Stimulated activated CD8-positive, alpha-beta memory T cell treated with anti-CD3 and anti-CD28 coated beads, Interleukin-4, amount 100 ng/mL, for 1 hour (primary cell): ENCODE measurements at places on chromosomes 4 and X.

DNA sequence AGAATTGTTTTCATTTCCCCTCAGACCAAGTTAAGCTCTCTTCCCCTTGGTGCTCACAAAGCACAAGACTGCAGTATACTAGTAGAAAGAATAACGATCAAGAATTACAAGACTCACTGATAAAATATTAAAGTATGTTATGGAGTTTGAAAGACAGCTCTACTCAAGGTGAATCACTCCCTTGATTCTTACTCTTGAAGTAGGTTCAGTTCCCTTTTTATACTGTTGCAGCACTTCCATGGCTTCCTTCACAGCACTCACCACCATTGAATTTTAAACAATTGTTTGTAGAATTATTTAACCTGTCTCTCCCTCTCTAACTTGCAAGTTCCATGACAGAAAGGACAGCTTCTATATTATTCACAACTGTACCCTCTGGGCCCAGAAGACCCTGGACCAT, 42.2 kb downstream of the CASK start:
- no peak for DNase-seq

DNA sequence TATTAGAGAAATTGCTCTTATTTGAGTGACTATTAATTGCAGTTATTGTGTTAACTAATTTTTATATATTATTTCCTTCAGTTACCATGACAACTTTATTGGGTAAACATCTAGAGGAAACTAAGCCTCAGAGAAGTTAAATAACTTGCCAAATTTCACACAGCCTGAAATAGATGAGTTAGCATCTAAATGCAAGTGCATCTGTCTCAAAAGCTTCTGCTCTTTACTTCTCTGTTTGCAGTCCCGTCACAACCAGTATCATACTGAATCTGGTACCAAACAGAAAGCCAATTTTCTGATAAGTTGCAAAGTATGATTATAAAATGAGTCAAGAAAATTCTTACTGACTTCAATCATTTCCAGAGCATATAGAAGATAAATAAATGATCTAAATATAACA, 1544.9 kb upstream of the PCDH7 start:
- no peak for DNase-seq

DNA sequence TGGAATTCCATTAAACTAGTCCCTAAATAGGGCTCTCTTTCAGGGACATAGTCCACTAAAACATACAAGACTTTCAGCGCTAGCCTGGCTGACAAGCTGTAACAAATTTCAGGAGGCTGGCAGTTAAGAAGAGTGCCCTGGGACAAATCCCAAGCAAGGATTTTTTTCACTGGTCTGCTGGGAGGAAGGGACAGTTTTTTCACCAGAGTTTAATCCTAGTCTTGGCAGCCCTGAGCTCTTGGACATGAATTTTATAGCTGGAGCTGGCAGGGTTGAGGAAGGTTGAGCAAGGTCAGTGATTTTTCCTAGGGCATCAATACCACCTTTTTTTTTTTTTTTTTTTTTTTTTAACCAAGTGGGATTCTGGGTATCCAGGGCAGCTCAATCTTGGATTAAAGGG, 184.4 kb downstream of the SH2D1A start:
- no peak for DNase-seq

- DNase-seq = no peak
Observed at GRCh38 chr4:129358571-129358970, 262.6 kb downstream of the C4orf33 start.

DNA sequence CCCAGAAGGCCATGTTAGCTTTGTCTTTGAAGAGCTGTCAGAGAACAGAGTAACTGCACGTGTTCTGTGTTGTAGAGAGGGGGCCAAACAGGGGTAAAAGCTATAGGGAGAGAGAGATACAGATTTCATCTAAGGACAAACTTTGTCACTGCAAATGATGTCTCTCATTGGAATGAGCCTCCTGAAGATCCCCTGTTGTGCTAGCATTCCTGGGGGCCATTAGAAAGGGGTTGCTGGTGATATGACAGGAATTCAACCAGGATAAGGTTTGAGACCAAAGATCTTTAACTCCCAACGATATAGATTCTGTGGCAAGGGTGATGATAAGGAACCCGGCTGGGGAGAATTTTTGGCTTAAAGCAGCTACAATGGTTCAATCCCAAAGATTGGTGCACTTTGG, 16.8 kb downstream of the MID1 start:
- no peak for DNase-seq

GRCh38 chrX:46666831-46667230, 92.1 kb downstream of the SLC9A7 start:
- no peak for DNase-seq

- no peak for DNase-seq
Observed at GRCh38 chr4:54784161-54784671, 126.5 kb downstream of the KIT start.

DNA sequence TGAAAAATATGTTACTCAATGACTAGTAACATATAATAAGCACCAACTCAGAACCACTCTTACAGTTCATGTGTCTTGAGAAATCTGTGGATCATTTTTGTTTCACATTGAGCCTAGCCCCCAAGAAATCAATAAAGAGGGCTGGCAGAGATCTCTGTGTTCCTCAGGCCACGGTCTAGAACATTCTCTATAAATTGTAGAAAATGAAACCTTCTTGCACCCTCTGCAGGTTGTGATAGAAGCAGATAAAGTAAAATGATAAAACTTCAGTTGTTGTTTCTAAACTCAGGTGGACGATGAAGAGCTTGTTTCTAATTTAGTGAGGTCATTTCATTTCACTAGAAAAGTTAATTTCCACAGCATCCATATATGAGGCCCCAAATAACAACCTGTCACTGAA, 182.7 kb downstream of the KIT start:
- DNase-seq = no peak

- DNase-seq = no peak
Observed at GRCh38 chr4:156672492-156673305, 298.9 kb downstream of the PDGFC start.

DNA sequence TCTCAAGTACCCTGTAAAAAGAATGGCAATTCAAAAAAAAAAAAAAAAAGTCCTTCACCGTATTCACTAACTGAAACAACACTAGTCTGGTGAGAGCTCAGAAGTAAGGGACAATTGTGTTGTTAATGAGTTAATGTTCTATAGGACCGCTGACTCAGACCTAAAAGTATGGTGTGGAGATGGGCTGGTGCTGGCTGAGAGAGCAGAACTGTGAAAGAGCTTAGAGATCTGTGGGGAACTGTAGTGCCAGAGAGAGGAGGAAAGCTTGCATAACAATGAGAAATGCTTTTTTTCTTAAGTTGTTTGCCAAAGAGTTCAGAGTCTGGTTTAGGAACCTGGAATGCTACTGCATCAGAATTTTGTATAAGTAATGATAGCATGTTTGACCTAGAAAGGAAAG, 65.1 kb downstream of the LHFPL1 start:
- no peak for DNase-seq

DNA sequence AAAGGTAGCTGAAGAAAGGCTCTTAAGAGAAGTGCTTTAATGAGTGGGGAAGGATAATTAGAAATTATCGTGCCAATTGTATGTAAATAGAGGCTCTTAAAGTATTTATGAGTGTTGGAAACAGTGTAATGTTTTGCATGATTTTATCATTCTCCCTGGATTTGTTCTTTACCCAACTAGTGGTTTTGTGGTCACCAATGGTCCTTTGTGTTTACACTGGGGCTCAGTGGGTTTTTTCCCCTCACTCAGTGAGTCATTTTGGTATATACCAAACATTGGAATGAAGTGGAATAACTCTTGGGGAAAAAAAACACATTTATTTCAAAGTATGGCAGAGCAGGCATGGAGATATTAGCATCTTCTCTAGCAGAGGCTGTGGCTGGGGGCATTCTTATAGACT, 20.8 kb upstream of the LGI2 start:
- no peak for DNase-seq

DNA sequence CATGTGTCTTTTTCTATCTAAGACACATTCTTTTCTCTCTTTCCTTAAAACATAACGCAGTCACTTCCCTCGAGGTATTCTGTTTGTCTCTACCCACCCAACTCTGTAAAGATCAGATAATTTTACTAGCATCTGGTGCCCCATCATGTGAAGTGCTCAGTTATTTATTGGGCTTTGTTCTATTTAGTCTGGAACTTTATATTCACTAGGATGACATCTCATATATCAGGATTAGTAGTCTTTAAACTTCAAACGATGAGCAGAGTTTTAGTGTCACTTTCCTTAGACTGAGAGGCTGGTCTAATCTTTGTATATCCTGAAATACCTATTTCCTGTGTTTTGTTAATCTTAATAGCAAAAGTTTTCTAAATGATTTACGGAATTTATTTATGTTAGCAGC, 445.5 kb upstream of the NDST3 start:
- DNase-seq = no peak

- no peak for DNase-seq
Observed at GRCh38 chr4:63757929-63758328, 651.3 kb downstream of the TECRL start.

DNA sequence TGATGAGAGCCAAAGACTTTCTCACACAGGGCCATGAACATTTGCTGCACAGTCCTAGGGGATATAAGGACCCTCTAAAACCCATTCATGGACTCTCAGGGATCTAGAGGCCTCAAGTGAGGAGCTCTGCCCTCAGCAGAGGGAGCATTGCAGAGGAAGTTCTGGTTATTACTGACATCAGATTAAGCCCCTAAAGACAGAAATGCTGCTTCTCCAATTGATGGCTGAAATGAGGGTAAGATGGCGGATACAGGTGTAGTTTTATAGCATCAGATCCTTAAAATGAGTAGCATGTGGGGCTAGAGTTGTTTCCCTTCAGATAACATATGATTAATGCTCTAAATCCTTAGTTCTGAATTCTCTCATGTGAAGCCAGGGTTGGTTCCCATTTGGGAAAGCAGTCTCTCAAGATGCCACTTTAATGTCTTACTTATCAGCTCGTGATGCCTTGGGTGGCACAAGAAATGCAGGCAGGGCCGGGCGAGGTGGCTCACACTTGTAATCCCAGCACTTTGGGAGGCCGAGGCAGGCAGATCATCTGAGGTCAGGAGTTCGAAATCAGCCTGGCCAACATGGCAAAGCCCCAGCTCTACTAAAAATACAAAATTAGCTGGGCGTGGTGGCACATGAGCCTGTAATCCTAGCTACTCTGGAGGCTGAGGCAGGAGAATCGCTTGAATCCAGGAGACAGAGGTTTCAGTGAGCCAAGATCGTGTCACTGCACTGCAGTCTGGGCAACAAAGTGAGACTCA, 7.9 kb downstream of the RHOH start:
- no peak for DNase-seq

DNA sequence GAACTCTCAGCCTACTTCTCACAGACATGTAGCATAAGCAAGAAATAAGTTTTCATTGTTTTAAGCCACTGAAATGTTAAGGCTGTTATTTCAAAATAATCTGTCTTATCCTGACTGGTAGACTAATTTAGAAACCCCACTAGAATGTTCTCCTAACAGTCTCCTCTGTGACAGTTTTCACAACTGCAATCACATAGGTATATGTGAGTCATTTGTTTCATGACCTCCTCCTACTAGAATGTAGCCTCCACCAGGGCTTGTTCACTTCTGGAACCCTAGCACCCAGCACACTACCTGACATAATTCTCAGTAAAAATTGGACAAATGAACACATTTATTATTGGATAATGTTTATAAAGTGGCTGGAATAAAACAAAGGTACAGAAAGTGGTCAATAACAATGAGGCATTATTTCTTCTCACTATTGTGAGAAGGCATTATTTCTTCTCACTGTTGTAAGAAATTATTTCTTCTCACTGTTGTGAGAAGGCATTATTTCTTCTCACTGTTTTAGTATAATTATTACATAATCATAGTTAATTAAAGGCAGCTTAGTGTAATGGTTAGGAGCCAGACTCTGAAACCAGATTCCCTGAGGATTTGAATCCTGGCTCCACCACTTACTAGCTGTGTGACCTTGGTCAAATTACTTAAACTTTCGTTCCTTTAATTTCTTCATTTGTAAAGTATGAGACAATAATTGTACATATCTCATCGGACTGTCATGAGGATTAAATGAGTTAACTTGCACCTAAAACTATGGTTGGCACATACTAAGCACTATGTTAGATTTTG, 251.5 kb downstream of the RASL11B start:
- DNase-seq = no peak

- no peak for DNase-seq
Observed at GRCh38 chr4:19230906-19231545, 1020.7 kb upstream of the SLIT2 start.

DNA sequence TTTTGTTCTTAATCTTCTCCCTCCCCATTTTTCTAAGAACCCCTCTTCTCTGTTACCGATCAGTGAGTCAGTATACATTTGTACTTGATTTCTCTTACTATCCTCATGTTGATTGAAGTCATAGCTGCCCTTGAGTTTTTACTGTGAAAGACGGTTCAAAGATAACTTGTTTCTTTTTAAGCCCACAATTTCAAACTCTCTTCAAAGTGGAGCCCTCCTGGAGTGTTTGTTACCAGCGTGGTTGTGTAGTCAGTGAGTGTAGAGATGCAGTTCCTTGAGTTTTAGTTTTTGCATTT, 7.9 kb downstream of the PPP1R3F start:
- no peak for DNase-seq

DNA sequence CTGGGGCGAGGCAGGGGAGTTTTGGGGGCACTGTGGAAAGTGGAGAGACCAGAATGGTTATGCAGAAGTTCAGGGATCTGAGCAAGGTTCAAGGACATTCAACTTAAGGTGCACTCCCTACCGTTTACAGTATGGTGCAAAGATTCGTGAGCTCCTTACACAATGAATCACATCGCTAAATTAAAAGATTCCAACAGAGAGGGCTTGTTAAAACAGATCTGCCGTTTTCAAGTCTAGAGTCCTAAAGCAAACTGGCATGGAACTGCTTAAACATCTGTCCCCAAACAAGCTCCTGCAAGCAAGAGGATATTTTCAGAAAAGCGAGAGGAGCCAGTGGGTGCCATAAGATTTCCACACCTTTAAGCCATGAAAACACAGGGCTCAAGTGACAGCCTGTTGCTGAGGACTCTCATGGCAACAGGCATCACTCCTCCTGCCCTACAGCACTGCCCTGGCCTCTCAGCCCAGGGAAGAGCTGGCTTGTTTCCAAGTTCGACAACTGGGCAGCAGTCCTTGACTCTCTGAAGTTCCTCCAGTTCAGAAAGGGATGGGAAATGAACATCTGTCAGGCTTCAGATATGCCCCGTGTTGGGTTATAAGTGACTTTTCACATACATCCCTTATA, 10.0 kb downstream of the FAM184B start:
- no peak for DNase-seq

GRCh38 chr4:74311696-74312313, 3.5 kb downstream of the EPGN start:
- DNase-seq = no peak

GRCh38 chrX:48025561-48025960, 18.8 kb downstream of the SPACA5 start:
- DNase-seq = no peak

- DNase-seq = no peak
Observed at GRCh38 chr4:76458825-76459224, 23.8 kb downstream of the SHROOM3 start.
